ENCODE measurements at places on chromosomes 4 and X.

- no peak for DNase-seq
These were observed 21.7 kb upstream of the HEPH start for GRCh38 chrX:66142351-66142750.

- DNase-seq = no peak
These were observed 45.3 kb downstream of the DDX60L start for GRCh38 chr4:168434993-168435392.

DNA sequence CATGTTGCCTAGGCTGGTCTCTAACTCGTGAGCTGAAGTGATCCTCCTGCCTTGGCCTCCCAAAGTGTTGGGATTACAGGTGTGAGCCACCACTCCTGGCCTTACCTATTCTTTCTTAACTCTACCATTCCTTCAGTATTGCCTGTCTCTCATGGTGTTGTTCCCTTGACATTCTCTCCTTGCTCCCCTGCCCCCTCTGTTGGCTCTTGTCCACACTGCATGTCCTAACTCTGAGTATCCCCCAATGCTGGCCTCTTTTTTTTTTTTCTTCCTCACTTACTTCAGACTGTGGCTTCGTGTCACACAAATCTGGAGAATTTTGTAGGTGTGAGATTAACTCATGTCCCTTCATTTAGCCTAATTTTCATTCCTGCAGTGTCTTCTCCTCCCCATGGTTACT lies 22.9 kb upstream of the FRMPD4 start:
- DNase-seq = no peak

GRCh38 chr4:38605181-38605752 lies 58.7 kb upstream of the KLF3 start:
- DNase-seq = no peak

GRCh38 chrX:66009231-66009845 lies 30.5 kb downstream of the VSIG4 start:
- DNase-seq = no peak

- DNase-seq = no peak
These were observed 29.0 kb downstream of the REELD1 start for GRCh38 chr4:146243141-146243882.

DNA sequence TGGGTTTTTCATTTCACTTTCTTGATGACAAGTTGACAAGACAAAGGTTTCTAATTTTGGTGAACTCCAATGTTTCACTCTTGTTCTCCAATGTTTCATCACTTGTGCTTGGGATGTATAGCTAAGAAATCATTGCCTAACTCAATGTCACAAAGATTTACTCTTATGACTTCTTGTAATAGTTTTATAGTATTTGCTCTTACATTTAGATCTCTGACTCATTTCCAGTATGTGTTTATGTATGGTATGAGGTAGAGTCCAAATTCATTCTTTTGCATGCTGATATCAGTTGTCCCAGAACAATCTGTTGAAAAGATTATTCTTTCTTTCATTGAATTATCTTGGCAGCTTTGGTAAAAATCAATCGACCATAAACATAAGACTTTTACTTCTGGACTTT lies 12.2 kb upstream of the NWD2 start:
- DNase-seq = no peak

DNA sequence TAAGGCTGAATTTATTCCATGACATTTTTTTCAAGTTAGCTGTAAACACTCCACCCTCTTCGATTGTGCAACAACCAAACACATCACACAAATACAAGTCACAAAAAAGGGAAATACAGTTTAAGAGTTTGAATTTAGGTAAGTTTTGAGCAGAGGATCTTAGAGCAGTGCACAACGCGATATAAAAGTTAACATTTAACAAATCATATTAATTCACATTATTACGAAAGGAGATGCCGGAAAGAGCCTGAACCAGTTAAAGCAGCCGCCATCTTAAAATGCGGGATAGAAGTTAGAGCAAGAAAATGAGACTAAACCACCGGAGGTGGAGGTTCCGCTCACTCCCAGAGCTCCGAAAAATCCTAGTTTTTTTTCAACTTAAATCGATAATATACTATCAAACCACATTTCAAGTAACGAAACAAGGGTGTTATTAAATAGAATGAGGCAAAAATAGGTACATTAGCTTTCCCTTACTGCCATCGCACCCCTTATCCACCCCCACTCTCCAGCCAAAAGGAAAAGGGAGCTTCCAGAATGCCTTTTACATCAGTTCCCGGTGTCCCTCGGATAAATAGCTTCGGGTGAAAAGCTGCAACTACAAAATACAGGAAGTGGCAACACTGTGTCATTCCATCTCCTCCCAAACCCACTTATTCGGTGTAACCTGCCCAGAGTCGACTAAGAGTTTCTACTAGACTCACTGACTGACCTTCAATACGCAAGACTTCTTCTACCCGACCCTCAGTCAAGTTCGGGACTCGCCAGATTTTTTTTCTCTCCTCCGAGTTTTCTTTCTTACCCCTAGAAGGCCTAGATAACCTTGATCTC lies 1.9 kb downstream of the UBE2D3 start:
- DNase-seq = peak; percentile 57

GRCh38 chrX:13298836-13299235 lies 21.0 kb downstream of the ATXN3L start:
- no peak for DNase-seq

DNA sequence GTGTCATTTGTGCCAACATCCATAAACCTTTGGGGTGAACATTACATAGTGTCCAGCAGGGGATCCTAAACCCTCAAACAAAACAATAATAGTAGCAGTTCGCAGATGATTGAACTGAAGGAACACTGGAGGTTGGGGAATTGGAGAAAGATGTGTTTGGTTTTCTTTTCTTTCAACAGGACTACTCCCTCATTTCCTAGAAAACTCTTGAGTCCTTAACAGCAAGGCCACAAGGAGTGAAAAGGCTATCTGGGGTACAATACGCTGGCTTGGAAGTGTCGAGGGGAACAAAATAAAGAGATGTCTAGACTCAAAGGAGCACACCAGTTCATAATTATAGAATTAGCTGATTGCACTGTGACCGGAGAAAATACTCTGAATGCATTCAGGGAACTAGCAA lies 72.1 kb downstream of the IDS start:
- no peak for DNase-seq

GRCh38 chrX:115589419-115589818 lies 28.4 kb downstream of the PLS3 start:
- no peak for DNase-seq

DNA sequence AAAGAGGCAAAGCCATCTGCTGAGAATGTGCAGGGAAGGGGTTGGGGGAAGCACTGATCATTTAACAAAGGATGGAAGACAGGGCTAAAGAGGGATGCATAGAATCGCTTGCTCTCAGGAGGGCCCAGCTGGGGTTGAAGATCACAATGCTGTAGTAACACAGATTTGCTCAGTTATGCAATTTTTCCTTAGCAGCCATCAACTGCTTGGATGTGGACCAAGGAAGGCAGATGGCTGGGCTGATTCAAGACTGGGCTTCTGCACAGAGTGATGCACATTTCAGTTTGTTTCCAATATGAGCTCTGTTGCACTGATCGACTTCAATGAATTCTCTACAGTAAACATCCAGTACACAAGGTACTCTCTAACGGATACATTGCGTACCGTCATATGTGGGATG lies 127.8 kb upstream of the TBL1X start:
- DNase-seq = no peak

DNA sequence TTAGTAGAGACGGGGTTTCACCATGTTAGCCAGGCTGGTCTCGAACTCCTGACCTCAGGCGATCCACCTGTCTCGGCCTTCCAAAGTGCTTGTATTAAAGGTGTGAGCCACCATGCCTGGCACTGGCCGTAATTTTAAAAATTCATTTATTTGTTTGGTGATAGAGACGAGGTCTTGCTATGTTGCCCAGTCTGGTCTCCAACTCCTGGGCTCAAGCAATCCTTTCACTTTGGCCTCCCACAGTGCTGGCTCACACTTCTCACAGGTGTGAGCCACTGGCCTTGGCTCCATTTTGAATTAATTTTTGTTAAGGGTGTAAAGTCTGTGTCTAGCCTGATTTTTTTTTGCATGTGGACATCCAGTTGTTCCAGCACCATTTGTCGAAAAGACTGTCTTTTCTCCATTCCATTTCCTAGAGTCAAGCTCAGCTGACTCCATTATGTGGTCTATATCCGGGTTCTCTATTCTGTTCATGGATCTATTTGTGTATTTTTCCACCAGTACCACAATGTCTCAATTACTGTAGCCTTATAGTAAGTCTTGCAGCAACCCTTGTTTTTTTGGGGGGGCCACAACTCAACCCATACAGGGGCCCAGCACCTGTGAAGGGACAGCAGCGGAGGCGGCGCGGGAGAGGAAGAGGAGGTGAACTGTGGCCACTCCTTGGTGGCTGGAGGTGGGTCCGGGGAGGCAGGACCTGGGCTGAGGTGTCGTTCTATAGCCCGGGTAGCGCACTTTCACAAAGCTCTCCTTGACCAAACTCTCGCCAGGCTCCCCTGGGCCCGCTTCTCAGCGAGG lies 1.5 kb upstream of the NSD2 start:
- DNase-seq = no peak

GRCh38 chrX:29661290-29661689 lies 554.1 kb upstream of the MAGEB2 start:
- no peak for DNase-seq

DNA sequence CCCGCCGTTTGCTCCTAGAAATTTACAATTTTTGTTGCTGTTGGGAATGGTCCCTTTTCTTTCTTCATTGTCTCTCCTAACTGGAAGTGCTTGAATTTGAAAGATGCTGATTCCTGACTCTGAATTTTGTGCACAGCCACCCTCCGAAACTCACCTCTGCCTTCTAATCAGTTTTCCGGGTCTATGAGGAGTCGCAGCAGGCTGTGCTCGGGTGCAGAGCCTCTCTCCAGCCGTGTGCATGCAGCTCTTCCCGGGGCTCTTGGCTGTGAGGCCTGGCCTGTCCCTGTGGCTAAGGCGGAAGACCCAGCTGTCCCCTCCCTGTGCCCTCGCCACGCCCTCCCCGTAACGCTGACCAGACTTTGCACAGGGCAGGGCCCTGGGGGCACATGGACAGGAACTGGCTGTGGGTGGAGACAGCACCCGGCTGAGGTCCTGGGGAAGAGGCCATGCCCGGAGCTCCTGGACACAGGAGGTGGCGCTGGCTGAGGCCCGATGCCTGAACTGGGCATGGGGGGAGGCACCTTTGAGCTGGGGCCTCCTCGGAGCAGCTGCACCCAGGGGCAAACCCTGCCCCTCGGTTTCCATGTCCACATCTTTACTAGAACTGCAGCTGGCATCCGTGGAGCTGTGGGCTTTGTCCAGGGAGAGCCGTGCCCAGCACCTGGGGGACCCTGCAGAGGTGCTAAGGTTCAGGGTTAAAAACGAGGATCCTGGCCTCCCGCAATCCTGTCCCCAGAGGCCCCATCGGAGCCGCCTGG lies 32.6 kb upstream of the SPON2 start:
- DNase-seq = no peak

- no peak for DNase-seq
These were observed 11.9 kb downstream of the SH3D19 start for GRCh38 chr4:151313306-151314009.

- DNase-seq = no peak
These were observed 28.5 kb upstream of the PRRG1 start for GRCh38 chrX:37320541-37321203.

DNA sequence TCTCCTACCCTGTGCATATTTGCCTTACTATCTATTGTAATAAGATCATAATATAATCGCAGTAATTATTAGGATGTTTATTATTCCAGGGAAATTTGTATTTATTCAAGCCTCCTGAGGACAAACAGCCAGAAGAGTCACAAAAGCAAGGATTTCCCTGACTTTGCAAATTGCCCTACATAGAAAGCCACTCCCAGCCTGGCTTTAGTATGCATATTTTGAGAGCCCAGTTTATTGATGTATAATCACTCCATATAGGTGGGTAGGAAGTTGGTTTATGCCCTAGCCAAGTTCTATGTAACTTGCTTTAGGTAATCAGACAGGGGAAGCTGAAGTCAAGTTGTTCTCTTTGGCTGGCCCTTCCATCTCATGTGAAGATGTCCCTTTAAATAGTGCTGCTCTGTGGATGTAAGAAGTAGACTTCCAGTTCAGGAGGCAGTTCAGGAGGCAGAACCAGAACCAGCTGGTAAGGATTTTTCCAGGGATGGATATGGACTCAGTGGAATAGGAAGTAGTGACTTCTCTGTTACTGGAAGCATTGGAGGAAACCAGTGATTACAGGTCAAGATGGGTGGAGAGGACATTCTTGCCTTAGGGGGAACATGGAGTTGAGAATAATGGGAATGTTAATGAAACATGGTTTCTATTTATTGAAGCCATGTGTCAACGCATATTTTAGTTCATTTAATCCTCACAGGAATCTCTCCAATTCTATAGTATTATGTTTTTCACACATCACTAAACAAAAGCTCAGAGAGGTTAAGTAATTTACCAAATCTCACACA lies 70.5 kb upstream of the KIT start:
- no peak for DNase-seq

DNA sequence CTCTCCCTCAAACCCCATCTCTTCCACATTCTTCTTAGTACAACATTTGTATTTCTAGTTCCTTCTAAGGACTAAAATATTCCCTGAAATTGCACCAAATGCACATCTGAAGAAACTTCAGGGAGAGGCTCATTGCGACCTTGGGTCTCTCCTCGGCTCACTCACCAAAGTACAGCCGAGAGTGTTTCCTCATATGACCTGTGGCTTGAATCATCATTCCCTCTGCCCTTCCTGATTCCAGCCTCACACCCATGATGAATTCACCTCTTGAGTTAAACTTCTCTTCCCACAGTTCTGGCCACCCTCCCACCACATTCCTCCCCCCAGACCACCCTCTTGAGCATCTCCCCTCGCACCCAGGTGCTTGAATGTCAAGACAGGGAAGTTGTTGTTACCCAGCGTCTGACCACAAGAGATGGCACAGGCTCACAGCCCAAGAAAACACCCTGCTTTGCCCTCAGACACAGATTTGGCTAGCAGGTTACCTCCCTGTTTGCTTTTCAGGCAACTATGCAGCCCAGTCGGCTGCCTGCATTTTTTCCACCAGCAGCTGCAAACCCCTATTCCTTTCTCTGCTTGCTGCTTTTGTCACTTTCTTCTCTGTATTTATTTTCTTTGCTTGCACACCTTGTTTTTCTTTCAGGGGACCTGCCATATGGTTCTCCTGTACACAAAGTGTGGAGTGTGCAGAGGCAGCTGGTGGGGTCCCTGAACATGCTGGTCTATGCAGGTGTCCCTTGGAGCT lies 214.8 kb downstream of the SPATA18 start:
- DNase-seq = no peak

GRCh38 chr4:121056066-121056465 lies 16.3 kb downstream of the NDNF start:
- no peak for DNase-seq

- no peak for DNase-seq
These were observed 89.8 kb upstream of the ETNPPL start for GRCh38 chr4:108852691-108853090.
